ENCODE measurements at places on chromosomes 13 and 19. TPM values are rescaled to one million over a fixed set of nuclear protein-coding genes. Genes with fewer than 3 reads are reported as not detected.

GRCh38 chr13:100808330-100809128 is 133.9 kb upstream of the TMTC4 start:
- no peak for DNase-seq

GRCh38 chr13:111184458-111185401 is 69.6 kb downstream of the ARHGEF7 start:
- DNase-seq: peak; percentile 88

DNA sequence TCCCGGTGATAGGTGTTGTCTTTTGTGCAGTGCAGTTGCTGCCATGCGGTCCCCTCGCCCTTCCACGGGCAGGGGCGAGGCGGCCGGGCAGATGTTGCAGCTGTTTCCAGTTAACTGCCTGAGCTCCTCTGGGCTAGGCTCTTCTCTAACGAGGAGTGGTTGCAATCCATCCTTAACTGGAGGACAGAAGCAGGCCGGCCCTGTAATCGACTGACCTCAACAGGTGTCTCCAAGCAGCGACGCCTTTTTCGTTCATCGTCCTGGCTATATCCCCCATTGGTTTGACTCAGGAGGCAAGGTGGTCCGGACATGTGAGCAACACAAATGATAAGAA is 1.9 kb upstream of the TSC22D1 start:
- no peak for DNase-seq

DNA sequence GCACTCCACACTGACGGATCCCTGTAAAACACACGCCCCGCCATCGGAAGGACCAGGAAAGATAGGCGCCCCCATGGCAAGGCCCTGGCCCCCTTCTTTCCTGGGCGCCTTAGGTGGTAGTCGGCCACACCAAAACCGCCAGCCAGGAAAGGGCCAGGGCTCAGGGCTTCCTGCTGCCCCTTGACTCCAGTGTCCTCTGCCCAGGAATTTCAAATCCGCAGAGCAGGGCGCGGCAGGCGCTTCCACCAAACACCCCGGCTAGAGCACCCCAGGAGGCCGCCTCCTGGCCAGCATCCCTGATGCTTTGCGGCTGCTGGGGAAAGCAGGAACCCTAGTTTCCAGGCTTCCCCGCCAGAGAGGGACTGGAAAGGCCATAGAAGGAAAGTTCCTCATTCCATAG is 57.5 kb downstream of the ZNF726 start:
- DNase-seq: peak; percentile 19

DNA sequence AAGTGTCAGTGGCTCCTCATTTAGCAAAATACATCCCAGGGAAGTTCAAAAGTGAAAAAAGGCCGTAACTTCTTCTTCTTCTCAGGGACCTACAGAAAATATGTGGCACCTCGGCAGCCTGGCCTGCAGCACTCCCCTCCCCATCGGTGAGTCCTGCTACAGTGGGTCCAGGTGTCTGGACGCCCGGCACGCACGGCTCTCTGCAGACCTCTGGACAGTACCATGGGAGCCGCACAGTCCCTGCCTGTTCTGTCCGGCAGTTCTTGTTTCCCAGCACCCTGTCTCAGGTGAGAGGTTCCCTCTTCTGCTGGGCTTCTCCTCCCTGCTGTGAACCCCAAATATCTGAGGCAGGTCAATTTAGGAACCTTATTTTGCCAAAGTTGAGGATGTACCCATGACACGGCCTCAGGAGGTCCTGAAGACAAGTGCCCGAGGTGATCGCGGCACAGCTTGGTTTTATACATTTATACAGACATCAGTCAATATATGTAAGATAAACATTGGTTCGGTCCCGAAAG is 36.8 kb upstream of the ALOX5AP start:
- DNase-seq: no peak

GRCh38 chr19:47663911-47664771 is 49.1 kb upstream of the EHD2 start:
- DNase-seq: peak; percentile 20

- DNase-seq: no peak
Observed at GRCh38 chr19:39030854-39031367, 1.4 kb downstream of the FBXO27 start.

GRCh38 chr19:12779162-12779993 is 4.0 kb upstream of the HOOK2 start:
- DNase-seq: peak; percentile 91

GRCh38 chr13:67769987-67770341 is 539.8 kb upstream of the PCDH9 start:
- no peak for DNase-seq

- peak; percentile 73 for DNase-seq
Observed at GRCh38 chr13:99980201-99980823, 1.3 kb upstream of the ZIC2 start.

The ZNF583 gene
- total RNA-seq: 10.3 TPM

The ALDH16A1 gene
- total RNA-seq: 14.4 TPM

The NAA16 gene
- total RNA-seq: 16.2 TPM

Measured in muscle of leg (tissue), 16 donors.